OCI-LY7 (cell line): ENCODE measurements at places on chromosomes 2 and 18. TPM values are rescaled to one million over a fixed set of nuclear protein-coding genes. Genes with fewer than 3 reads are reported as not detected.

ERBB4 gene
- not detected in 2 replicates for total RNA-seq

RND3 gene
- not detected in 2 replicates for total RNA-seq

C2orf80 gene
- not detected in 2 replicates for total RNA-seq

RNPEPL1 gene
- 51.8 and 53.5 TPM in 2 replicates for total RNA-seq

CD207 gene
- not detected in 2 replicates for total RNA-seq

DYSF gene
- total RNA-seq = not detected in 2 replicates

VAPA gene
- total RNA-seq = 139 and 151 TPM in 2 replicates

GATA6 gene
- total RNA-seq = not detected in 2 replicates

LYPD1 gene
- 1.4 and 2.0 TPM in 2 replicates for total RNA-seq

UGT1A10 gene
- not detected in 2 replicates for total RNA-seq

CRYGD gene
- total RNA-seq = not detected in 2 replicates

LYG2 gene
- total RNA-seq = not detected in 2 replicates

FBXO41 gene
- 52.2 and 57.9 TPM in 2 replicates for total RNA-seq

SPP2 gene
- total RNA-seq = not detected in 2 replicates

C2orf76 gene
- total RNA-seq = 17.7 and 22.5 TPM in 2 replicates

CTLA4 gene
- total RNA-seq = not detected in 2 replicates

ALPP gene
- not detected in 2 replicates for total RNA-seq

LRRTM1 gene
- total RNA-seq = not detected in 2 replicates

EVX2 gene
- not detected in 2 replicates for total RNA-seq

ASPRV1 gene
- 0.77 and 1.3 TPM in 2 replicates for total RNA-seq

SP140L gene
- total RNA-seq = 17.0 and 19.3 TPM in 2 replicates

G6PC2 gene
- total RNA-seq = not detected in 2 replicates

DHRS9 gene
- total RNA-seq = 0.59 TPM in 1 of 2 replicates, not detected in the other

NT5C1B gene
- not detected in 2 replicates for total RNA-seq

INHA gene
- total RNA-seq = not detected in 2 replicates

NAT8 gene
- not detected in 2 replicates for total RNA-seq

ALKAL2 gene
- total RNA-seq = not detected in 2 replicates

REEP1 gene
- total RNA-seq = not detected in 2 replicates

CENPA gene
- total RNA-seq = 63.6 and 67.9 TPM in 2 replicates

EGR4 gene
- not detected in 2 replicates for total RNA-seq

MEIS1 gene
- total RNA-seq = 6.1 and 7.3 TPM in 2 replicates

ITGA6 gene
- 0.24 and 0.38 TPM in 2 replicates for total RNA-seq

WNT6 gene
- total RNA-seq = 0.74 and 1.8 TPM in 2 replicates

KDSR gene
- total RNA-seq = 13.4 and 14.6 TPM in 2 replicates

AGXT gene
- total RNA-seq = not detected in 2 replicates

ACMSD gene
- total RNA-seq = not detected in 2 replicates

ATP6V1B1 gene
- total RNA-seq = not detected in 2 replicates

SLC19A3 gene
- not detected in 2 replicates for total RNA-seq

TXNDC2 gene
- not detected in 2 replicates for total RNA-seq

SFTPB gene
- total RNA-seq = not detected in 2 replicates

ASIC4 gene
- total RNA-seq = 0.74 and 0.96 TPM in 2 replicates

MOGAT1 gene
- not detected in 2 replicates for total RNA-seq

PSME4 gene
- total RNA-seq = 73.7 and 82.9 TPM in 2 replicates

KLF7 gene
- total RNA-seq = 0.35 TPM in 1 of 2 replicates, not detected in the other

CCNYL1 gene
- 22.5 and 24.2 TPM in 2 replicates for total RNA-seq

CHST9 gene
- not detected in 2 replicates for total RNA-seq

ALPI gene
- total RNA-seq = not detected in 2 replicates
